Stimulated activated CD8-positive, alpha-beta memory T cell treated with anti-CD3 and anti-CD28 coated beads, Interleukin-12 subunit alpha, Interleukin-12 subunit beta, amount 100 ng/mL, for 1 hour (primary cell): ENCODE measurements at places on chromosomes 2 and 18.

GRCh38 chr2:103346780-103347179 lies 584.9 kb downstream of the TMEM182 start:
- DNase-seq: no peak

DNA sequence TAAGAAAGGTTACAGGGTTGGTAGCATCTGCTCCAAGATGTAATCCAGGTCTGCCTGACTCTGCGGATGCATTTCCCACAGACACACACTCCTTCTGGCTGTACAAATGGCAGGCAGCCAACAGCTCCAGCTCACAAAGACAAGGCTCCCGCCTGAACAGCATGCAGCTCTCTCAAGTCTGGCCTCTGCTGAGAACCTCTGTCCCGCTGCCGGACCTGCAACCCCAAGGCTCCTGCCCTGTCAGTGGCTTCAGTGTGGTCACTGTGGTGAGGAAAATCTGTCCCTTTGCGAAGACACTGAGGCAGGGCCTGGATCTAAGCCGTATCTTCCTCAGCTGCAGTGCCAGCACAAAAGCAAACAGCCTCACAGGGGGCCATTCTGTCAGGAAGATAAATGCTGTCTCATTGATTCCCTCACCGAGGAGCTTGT lies 469.3 kb upstream of the MEX3C start:
- no peak for DNase-seq

GRCh38 chr2:7333189-7333765 lies 416.1 kb downstream of the RNF144A start:
- no peak for DNase-seq

DNA sequence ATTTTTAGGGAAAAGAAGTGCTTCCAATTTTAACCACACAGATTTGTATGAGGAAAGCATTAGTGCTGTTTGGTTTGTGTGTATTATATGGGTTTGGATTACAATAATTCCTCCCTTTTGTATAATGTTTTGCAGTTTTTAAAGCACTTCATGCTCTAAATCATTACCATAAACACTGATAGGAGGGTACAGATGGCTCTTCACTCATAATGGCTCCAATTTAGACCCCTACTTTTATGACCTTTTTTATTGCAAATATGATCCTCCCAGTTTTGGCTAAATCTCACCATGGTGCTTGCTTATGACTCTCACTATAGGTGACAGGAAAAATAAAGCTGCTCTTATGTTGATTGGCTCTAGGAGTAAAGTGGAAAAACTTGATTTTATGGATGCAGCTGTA lies 23.8 kb upstream of the TMEM17 start:
- DNase-seq: no peak

DNA sequence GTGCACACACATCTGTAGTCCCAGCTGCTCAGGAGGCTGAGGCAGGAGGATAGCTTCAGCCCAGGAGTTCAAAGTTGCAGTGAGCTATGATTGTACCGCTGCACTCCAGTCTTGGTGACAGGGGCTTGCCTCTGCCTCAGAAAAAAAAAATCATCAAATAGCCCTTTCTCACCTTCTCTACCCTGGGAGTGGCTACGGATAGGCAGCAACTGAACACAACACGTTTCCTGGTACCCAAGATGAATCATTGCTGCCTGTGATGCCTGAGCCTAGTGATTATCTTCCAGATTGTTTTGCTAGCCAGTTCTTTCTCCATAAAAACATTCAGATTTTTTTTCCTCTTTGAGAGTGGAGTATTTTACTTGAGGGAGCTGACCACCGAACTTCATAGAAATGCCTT lies 13.5 kb downstream of the INPP4A start:
- DNase-seq: no peak

DNA sequence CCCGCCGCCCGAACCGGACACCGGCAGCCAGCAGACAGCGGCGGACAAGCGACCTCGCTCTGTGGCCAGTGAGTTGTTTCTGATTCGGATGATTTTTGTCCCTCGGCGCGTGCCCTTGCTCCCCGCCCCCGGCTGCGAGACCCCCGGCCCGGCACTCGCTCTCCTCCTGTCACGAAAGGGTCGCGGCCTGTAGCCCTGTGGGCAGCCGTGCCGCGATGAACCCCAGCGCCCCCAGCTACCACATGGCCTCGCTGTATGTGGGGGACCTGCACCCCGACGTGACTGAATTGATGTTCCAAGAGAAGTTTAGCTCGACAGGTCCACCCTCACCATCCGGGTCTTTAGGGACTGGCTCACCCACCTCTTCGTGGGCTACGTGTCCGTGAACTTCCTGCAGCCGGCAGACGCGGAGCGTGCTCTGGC lies 1257.5 kb upstream of the ACVR2A start:
- DNase-seq: no peak

DNA sequence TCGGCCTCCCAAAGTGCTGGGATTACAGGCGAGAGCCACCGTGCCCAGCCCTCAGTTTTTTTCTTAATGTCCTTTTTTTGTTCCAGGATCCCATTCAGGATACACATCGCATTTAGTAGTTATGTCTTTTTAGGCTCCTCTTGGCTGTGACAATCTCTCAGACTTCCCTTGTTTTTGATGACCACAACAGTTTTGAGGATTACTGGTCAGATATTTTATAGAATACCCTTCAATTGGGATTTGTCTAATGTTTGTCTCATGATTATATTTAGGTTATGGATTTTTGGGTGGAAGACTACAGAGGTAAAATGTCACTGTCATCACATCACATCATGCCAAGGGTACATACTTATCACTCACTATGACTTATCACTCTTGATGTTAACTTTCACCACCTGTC lies 46.7 kb downstream of the SCN3A start:
- DNase-seq: no peak

DNA sequence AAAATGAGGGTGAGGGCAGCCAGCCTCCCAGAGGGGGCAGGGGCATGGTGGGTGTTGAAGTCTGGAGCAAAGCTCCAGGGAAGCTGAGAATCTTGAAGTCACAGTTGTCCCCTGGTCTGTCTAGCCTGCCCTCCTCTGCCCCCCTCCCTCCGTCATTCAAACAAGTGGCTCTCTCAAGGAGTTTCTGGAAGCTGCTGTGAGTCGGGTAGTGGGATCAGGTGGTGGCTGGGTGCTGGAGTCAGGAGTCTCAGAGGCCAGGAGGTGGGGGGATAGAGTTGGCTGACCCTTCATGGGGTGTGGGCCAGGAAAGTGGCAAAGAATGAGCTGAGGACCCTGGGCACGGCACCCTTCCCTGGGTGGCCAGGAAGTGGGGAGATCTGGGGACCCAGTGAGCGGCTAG lies 495 bp upstream of the ASIC4 start:
- no peak for DNase-seq

- DNase-seq: no peak
Observed at GRCh38 chr18:2933995-2934394, 78.9 kb downstream of the LPIN2 start.

- no peak for DNase-seq
Observed at GRCh38 chr2:135409436-135409835, 121.6 kb downstream of the ZRANB3 start.

GRCh38 chr2:19723021-19723420 lies 178.8 kb downstream of the TTC32 start:
- DNase-seq: no peak

GRCh38 chr2:143649226-143649740 lies 520.1 kb downstream of the ARHGAP15 start:
- DNase-seq: no peak

DNA sequence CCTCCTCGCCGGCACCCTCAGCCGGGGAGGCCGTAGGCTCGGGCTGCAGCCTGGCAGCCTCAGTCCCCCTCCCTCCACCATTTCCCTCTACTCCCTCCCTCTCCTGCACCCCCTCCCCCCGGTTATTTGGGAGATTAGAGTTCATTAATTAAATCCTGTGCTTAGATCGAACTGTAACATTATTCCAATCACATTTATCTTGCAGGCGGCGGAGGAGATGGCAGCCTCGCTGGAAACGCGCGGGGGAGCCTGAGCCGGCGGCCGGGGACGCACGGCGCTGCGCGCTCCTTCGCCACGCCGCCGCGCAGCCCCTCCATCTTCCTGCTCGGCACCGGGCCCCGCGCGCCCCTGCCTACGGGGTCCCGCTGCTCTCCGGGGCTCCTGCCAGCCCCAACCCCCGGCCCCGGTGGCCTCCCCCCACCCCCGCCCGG lies at the start of gene ST8SIA3:
TSS of gene ST8SIA3 (plus strand) at position 287 of the 431 bp plus-strand sequence. CDS start 290 bp downstream, outside the sequence.
- no peak for DNase-seq

DNA sequence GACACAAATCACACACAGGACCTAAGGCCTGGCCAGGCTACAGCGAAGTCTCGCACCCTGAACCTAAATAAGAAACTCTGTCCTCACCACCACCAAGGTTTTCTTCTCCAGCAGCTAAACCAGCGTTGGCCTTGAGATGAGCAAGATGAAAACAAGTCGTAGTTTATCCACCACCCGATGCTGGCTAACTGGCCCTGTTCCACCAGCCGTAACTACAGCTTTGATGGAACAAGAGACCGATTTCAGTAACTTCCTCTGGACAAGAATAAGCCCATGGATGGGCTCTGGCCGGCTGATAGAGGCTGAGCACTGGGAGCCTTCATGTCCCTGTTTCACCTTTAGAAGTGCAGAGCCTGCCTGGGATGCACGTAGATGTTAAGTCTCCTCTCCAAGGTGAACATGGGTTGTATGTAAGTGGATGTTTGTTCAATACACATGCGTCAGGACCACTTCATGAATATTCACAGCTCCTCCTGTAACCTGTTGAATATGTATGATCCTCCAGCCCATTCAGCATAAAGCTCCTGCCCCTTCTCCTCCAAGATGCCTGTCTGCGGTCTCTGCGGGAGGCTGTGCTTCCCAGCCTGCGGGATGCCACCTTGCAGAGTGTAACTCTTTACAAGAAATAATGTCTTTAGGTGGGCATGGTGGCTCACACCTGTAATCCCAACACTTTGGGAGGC lies 24.2 kb downstream of the ADI1 start:
- DNase-seq: no peak

- no peak for DNase-seq
Observed at GRCh38 chr18:33839452-33840211, 261.6 kb downstream of the ASXL3 start.

- DNase-seq: no peak
Observed at GRCh38 chr18:76414936-76415621, 80.0 kb downstream of the ZNF516 start.

DNA sequence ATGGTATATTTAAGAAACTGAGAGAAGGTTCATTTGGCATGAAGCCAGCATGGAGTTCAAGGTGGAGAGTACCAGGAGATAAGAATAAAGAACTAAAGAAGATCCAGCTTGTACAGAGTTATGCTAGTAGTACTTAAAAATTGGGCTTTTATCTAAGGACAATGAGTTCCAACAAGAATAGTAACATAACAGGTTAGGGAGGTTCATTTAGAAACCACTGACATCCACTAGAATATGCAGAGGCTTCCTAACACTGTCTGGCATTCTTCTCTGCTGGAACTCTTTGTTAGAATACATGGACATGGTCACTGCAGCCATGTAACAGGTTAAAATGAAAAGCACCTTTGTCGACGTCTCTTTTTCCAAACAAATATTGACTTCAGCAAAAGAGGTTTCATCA lies 42.6 kb upstream of the DSC1 start:
- DNase-seq: no peak

DNA sequence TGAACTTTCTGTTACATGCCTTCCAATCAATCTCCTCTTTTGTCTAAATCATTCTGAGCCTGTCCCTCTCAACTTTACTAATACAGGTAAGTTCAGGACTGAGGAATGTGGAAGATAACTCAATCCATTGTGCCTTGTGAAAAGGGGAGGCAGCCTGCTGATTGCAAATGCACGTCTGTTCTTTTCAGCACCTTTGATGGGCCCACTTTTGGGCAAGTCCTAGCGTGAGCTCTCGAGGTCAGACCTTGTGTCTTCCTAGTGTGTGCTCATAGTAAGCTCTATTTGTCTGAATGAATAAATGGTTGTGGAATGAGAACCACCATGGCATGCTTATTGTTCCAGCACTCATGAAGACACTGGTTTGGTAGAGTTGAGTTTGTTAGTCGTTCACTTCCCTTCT lies 50.4 kb upstream of the REL start:
- no peak for DNase-seq

DNA sequence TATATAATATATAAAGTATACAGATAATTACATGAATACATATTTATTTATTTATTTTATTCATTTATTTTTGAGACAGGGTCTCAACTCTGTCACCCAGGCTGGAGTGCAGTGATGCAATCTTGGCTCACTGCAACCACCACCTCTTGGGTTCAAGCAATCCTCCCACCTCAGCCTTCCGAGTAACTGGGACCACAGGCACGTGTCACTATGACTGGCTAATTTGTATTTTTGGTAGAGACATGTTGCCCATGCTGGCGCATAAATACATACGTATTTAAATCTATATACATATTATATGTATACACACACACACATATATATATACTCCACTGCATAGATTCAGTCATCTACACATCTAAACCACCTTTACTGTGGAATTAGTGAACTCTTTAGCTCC lies 20.6 kb upstream of the NDUFV2 start:
- DNase-seq: no peak

GRCh38 chr2:176650104-176650837 lies 381.0 kb downstream of the MTX2 start:
- DNase-seq: no peak

- no peak for DNase-seq
Observed at GRCh38 chr2:47899915-47900816, 6.1 kb downstream of the FBXO11 start.

DNA sequence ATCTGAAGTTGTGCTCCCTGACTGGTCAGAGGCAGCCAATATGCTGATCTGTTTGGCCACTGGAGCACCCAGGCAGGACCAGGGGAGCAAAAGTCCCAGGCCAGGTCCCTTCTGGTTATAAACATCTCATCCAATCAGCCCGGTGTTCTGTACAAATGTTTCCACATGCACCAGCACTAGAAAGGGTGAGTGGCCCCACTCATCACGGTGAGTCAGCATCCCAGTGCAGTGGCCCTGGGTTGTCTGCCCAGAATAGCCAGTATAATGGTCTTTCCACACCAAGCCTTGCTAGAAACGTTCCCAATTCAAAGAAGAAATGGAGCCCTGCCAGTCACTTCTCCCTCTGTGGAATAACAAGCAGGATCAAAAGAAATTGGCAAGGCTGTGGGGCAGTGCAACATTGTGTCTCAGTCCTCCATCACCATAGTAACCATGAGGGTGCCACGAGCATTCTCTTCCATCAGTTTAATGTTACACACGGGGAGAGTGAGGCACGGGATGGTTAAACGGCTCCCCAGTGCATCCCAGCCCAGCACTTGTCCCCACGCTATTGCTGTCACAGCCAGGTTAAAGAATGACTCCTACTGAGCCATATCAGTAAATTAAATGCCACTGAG lies 174.9 kb downstream of the SEPTIN10 start:
- DNase-seq: no peak

- no peak for DNase-seq
Observed at GRCh38 chr18:40995529-40995928, 959.5 kb upstream of the PIK3C3 start.

- DNase-seq: no peak
Observed at GRCh38 chr18:77866351-77866750, 616.7 kb downstream of the GALR1 start.

- no peak for DNase-seq
Observed at GRCh38 chr18:74116633-74117554, 30.7 kb downstream of the FBXO15 start.

- DNase-seq: no peak
Observed at GRCh38 chr2:195121341-195121740, 535.7 kb upstream of the SLC39A10 start.

- no peak for DNase-seq
Observed at GRCh38 chr2:20728114-20728758, 61.3 kb downstream of the GDF7 start.

- peak; percentile 62 for DNase-seq
Observed at GRCh38 chr2:98444436-98445176, at the start of gene INPP4A. TSS of gene INPP4A (plus strand) at chr2:98444858. CDS start at chr2:98520049, 75,191 bp downstream.
